ENCODE measurements at places on chromosomes 5 and 9.

DNA sequence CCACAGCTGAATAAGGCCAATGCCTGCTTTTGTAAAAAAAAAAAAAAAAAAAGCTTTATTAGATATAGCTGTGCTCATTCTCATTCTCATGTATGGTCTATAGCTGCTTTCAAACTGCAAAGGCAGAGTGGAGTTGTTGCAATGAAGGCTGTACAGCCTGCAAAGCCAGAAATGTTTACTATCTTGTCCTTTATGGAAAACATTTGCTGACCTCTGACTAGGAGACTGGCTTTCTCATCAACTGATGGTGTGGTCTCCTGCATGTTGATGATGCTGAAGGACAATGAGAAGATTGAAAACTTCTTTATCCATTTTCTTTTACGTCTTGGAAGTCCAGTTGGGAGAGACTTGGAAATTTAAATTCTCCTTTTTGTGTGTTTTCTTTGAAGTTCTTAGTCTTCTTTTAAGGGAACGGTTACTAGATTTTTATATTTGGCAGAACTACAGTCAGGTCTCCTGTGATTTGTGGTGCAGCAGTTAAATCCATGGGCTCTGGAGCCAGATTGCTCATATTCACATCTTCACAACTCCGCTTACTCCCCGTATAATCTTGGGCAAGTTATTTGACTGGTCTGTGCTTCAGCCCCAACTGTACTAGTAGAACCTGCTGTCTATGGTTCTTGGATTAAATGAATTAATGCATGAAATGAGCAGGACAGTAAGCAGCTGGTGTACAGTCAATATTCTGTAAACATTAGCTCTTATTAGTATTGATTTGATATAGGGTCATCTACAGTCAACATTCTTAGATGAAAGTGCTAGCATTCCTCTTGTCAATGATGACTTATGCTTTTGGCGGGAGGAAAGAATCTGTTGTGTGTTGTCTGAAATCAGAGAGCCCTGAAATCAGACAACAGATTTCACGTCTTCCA is 39.7 kb upstream of the BASP1 start:
- no peak for DNase-seq

- no peak for DNase-seq
Measured at GRCh38 chr5:176692326-176692725, 45.0 kb downstream of the TSPAN17 start.

- DNase-seq: no peak
Measured at GRCh38 chr5:75138689-75139088, 86.3 kb upstream of the GCNT4 start.

GRCh38 chr9:112031400-112031799 is 134.8 kb downstream of the UGCG start:
- no peak for DNase-seq

GRCh38 chr9:4973246-4973645 is 11.8 kb upstream of the JAK2 start:
- DNase-seq: no peak

- DNase-seq: no peak
Measured at GRCh38 chr5:172049226-172049796, 42.9 kb upstream of the FBXW11 start.

DNA sequence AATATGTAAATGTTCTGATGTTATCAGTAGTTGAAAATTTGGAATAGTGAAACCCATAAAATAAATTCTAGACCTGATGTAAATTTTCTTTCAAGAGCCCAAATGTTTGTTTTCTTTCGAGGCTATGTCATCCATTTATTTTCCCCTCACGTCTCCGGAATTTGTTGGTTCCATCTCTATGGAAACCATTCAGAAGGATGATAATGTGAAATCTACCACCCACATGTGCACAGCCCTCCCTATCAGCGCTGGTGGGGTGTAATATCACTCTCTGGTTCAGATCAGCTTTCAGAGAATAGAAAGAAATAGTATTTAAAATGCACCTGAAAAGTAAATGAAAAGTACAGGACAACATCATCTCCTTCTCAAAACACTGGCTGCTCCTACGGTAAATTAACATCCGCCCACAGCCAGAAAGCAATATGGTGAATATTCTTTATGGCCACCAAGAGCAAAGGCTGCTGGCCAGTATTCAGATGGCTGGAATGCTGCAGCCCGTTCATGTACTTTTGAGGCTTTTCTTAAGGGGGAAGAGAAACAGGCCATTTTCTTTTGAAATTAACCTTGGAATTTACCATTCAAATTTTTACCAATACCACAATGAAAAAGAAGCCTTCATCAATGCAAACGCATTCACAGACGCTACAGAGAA is 28.5 kb downstream of the GLDC start:
- DNase-seq: no peak

GRCh38 chr9:12705738-12706391 is 12.7 kb downstream of the TYRP1 start:
- DNase-seq: no peak

DNA sequence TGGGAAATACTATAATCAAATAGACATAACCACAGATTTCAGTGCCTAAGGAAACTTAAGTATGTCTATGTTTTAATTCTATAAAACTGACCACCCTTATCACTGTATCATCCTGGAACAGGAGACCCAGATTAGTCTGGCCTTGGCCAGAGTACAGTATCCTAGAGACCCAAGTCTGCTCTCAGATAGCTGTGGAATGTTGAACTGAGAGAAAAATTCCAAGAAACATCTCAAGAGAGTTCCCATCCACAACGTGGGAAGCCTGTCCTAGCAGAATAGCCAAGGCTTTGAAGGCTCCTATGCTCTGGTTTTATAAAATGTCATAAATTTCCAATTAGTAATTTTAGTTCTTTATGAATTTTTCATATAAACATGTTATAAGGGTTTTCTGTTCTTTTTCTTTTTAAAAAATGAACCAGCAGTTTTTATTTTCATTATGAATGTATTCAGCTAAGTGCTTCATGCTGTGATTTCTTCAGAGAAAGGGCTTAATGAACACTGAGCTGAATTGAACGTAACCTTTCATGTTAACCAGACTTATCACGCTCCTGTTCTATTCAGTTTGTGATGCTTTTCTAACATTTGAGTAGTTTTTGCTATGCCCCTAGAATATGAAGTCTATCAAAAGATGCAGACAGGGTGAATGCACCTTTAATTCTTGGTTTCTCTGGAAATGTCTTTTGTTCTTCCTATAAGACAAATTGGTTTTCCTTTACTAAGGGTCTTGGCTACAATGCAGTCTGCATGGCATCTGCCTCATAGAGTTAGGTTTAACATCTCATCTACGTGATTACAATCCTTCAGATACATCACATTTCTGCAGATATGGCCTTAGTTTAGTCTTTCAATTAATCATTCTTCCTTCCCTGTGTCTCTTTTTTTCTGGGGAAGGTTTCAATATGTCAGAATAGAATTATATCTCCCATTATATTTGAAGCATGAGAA is 230.8 kb downstream of the CYLC2 start:
- no peak for DNase-seq

DNA sequence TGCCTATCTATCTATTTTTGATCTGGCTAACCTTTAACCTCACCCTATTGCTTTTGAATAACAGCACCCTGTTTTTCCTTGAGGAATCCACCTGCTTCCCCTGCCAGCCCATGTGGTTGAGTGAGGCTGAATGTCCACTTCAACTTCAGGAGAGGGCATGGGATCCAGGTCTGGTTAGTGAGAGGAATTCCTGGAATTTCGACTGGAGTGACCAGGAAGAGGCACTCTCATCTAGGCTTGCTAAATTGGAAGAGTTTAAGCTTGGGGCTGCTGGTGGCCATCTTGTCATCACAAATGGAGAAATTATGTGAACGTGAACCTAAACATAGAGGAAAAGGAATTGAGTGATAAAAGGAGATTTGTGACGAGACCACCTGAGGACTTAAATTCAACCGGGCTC is 322.1 kb downstream of the OSTF1 start:
- DNase-seq: no peak

DNA sequence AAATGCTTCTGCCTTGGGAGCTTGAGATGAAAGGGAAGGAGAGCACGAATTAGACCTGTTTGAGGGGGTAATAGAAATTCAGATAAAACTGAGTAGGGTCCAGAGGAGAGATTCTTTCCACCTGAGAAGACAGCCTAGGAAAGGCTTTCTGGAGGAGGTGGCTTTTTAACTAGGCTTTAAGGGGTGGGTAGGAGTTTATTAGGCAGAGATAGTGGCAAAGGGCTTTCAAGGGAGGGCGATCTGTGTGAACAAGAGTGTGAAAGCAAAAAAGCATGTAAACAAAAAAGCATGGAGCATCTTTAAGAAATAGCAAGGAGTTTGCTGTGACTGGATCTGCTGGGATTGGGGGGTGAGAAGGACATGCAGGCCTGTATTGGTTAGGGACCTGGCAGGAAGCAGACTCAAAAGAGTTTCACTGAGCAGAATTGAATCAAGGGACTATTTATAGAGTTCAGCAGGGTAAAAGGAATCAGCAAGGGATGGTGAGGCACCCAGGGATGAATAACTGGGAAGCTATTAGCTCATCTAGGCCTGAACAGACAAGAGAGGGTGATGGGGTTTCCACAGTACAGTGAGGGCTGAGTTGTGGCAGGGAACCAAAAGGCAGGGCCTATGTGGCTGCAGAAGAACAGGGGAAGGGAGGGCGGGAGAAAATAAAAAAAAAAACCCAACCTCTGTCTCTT is 18.8 kb downstream of the SLC1A1 start:
- no peak for DNase-seq

DNA sequence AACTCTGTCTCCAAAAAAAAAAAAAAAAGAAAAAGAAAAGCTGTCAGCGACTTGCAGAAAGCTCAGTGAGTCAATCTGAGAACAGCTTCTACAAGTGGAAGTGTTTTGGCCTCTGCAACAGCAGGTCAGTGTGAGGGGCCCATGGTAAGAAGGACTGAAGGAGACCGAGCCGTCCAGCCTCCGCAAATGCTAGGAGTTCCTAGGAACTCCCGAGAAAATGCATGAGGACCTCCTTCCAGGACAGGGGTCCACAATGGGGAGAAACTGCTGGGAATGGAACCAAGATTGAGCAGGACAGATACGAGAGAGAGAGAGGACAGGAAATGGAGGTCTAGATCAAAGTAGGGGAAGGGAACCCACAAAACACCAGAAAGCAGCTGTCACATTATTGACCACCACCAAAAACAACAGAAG is 180.5 kb downstream of the CRB2 start:
- DNase-seq: no peak

DNA sequence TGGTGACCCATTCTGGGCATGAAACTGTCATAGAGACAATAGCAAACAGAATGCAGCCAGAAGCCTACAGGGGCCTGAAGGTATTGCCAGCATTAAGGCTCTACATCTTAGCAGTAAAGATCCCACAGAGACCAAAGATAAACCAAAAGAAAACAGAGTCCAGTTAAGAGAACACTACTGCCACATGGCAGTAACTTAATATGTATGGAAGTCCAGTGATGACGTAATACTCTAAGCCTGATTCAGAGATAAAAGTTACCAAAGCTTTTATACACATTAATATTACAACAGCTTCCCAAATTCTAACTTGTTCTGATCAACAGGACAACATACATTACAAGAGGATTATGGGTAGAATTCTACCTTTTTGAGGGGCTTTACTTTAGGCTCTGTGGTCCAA is 371.5 kb downstream of the PRELID2 start:
- DNase-seq: no peak

GRCh38 chr5:78905084-78905938 is 79.8 kb downstream of the ARSB start:
- DNase-seq: no peak

- DNase-seq: no peak
Measured at GRCh38 chr5:87650284-87650683, 237.6 kb upstream of the CCNH start.

- DNase-seq: no peak
Measured at GRCh38 chr9:76003041-76003440, 112.6 kb downstream of the PCSK5 start.

DNA sequence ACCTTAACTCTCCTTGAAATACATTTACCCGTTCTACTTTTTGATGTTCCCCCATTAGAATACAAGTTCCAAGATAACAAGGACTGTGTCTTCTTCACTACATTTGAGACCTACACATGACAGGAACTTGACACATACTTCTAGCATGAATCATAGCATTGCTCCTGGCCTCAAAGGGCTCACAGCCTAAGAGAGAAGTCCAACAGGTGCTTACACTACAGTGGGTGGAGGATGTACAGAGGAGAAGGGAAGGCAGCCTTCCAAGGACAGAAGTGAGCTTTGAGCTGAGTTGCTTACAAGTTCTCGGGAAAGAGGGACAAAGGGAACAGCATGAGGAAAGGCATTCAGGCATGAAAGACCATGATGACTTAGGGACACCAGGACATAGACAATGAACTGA is 56.9 kb upstream of the MSX2 start:
- DNase-seq: no peak

- DNase-seq: no peak
Measured at GRCh38 chr9:20236676-20237075, 385.6 kb downstream of the MLLT3 start.

GRCh38 chr5:127068493-127069214 is 4.6 kb downstream of the C5orf63 start:
- DNase-seq: no peak

Data from effector CD4-positive, alpha-beta T cell (primary cell).